Activated CD4-positive, alpha-beta T cell treated with anti-CD3 and anti-CD28 coated beads, Interleukin-2, Interleukin-4, amounts not matched to agents 100 ng/mL and 50 ng/mL, durations not matched to agents 16 hours and 8 hours (primary cell): ENCODE measurements at places on chromosomes 3 and 15.

GRCh38 chr3:124351430-124352148, 359.7 kb upstream of the ROPN1 start:
- peak; percentile 18 for DNase-seq

GRCh38 chr3:113292933-113293332, 81.6 kb downstream of the BOC start:
- DNase-seq, result no peak

GRCh38 chr15:69824877-69825406, 272.8 kb downstream of the TLE3 start:
- no peak for DNase-seq

DNA sequence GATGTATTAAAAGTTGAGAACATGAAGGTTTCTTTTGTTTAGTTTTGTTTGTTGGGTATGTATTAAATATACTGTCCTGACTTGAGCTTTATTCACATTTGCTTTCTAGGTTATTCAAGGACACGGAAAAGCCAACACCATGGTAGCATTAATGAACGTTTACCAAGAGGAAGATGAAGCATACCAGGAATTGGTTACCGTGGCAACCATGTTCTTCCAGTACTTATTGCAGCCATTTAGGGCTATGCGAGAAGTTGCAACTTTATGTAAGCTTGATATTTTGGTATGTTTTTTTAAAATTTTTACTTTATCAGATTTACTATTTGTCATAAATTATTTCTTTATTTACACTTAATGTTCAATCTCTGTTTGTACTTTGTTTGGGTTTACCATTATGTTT, 3.6 kb downstream of the WHAMM start:
- no peak for DNase-seq

DNA sequence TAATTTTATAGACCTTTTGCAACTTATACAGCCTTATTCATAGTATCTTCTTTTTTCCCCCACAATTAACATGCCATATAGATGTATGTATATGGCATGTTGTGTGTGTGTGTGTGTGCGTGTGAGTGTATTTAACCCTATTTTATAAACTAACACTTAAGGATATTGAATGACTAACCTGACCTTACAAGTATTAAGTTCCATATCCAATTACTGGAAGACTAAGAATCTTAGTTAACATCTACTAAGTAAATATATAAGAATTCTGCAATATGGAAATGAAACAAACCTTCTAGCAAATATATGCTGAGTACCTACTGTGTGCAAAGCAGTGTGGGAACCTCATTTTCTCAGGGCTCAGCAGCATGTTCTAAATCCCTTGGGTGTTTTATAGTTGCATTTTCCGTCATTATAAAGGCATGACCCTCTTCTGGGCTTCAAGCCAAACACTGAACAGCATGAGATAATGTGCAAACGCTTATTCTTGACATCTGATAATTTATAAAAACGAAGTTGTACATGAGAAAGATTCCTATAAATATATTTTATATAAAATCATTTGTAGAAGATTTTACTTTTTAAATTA, 105.5 kb downstream of the NLGN1 start:
- DNase-seq, result no peak

DNA sequence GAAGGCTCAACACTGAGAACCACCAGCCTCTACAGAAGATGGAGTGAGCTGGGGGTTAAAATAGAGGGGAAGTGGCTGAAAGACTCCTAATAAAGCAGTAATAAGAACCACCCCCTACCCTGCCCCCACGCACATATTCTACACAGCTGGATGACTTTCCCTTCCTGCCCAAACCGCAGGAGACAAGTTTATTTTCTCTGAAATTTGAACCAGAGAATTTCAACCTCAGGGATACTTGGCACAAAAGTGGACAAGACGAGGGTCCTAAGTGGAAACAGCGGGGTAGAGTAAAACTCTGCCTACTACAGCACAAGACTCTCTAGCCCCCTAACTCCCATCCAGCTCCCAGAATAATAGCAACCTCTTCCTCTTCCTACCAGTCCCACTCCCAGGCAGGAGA, 28.4 kb downstream of the USF3 start:
- DNase-seq, result no peak

- DNase-seq, result no peak
Observed at GRCh38 chr15:66588971-66589370, 23.2 kb upstream of the LCTL start.

DNA sequence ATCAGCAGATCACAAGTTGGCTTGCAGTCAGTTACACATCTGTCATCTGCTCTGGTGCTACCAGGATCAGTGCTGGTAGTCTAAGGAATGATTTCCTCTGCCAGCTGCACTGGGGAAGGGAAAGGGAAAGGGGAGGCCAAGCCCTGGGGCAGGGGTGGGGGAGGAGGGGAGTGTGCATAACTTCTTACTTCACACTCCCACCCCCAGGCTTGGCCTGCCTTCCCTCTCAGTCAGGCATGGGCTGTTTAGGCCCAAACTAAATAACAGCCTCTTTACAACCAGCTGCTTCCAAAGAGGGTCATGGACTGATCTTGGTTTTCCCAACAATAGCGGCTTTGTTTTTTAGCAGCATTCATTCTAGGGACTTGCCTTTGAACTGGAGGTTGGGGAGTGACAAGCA, 86.1 kb upstream of the PSMD6 start:
- DNase-seq, result no peak
